Trophoblast cell (in vitro differentiated cells and primary cell): ENCODE measurements at places on chromosomes 3 and 15.

- H3K4me3 ChIP-seq, result no peak overlapping the region
- no peaks in the 10 kb centered on the region for H3K4me1 ChIP-seq
- H3K27me3 ChIP-seq, result no peaks in the 10 kb centered on the region
- no peaks in the 10 kb centered on the region for H3K36me3 ChIP-seq
- H3K27ac ChIP-seq, result no peak overlapping the region
Observed at GRCh38 chr3:10348404-10348721, 27.5 kb upstream of the SEC13 start.

GRCh38 chr3:174220775-174221554 lies 638.2 kb upstream of the NAALADL2 start:
- H3K27me3 ChIP-seq, result no peaks in the 10 kb centered on the region
- H3K36me3 ChIP-seq, result no peaks in the 10 kb centered on the region
- H3K4me3 ChIP-seq, result no peak overlapping the region
- no peaks in the 10 kb centered on the region for H3K4me1 ChIP-seq
- no peak overlapping the region for H3K27ac ChIP-seq
- DNase-seq, result no peak

GRCh38 chr3:167913219-167913835 lies 177.8 kb downstream of the SERPINI1 start:
- H3K4me1 ChIP-seq, result no peaks in the 10 kb centered on the region
- no peak for DNase-seq
- no peaks in the 10 kb centered on the region for H3K27me3 ChIP-seq
- H3K4me3 ChIP-seq, result no peak overlapping the region
- no peak overlapping the region for H3K27ac ChIP-seq

DNA sequence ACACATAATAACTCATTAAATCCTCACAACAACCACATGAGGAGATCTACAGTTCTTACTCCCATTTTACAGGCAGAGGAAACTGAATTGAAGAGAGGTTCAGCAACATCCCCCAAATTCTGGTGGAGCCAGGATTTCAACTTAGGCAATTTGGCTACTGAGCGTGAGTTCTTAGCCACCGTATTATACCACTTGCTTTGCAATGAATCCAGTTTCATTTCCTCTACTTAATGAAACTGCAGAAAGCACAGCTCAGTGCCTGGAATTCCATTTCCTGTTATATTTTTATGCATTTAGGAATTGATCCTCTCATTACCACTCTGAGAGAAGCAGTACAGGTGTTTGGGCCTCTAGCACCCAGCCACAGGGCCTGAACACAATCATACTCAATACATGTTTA lies 4.3 kb downstream of the ZNF860 start:
- no peak overlapping the region for H3K27ac ChIP-seq
- no peak for DNase-seq
- H3K4me1 ChIP-seq, result peaks cover 3% of the 10 kb centered on the region
- H3K27me3 ChIP-seq, result no peaks in the 10 kb centered on the region
- H3K4me3 ChIP-seq, result no peak overlapping the region

- DNase-seq, result no peak
- H3K36me3 ChIP-seq, result no peaks in the 10 kb centered on the region
- H3K27me3 ChIP-seq, result no peaks in the 10 kb centered on the region
Observed at GRCh38 chr3:3860235-3860634, 61.0 kb downstream of the LRRN1 start.

DNA sequence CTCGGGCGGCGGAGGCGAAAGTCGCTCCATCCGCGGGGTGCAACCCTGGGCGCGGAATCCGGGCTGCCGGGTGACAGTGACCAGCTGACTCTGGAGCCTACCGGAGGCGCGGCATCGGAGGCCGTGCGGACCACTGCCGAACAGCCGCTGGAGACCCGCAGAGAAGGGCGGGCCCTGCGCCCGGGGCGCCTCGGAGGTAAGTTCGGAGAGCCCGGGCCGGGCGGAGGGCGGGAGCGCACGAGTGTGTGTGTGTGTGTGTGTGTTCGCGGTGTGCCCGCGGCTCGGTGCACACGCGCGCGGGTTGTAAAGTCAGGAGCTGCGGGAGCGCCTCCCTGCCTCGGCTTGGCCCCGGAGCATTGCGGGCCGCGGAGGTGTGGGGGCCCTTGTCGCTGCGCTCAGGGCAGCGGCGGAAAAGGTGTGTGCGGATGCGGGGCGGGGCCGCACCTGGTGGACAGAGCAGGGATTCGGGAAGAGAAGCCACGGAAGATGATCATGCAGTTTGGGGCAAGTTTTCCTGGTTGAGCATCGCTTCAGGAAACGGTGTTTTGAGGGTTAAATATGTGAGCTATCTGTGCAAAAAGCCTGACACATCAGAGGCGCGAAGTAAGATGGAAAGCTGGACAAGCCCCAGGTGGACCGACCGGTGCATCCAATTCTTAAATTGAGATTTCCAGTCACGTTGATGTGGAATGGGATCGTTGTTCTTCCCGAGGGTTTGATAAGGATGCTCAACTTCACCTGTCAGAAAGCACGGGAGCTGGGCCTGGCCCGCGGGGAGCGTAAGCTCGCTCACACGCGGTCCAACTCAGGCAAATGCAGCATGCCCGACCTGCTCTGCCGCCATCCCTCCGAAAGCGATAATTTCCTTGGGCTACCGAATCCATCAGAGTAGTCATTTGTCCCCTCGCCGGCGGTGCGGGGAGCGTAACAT lies 474 bp downstream of the MINAR1 start:
- DNase-seq, result peak; percentile 27
- peaks cover 15% of the 10 kb centered on the region for H3K27me3 ChIP-seq
- H3K27ac ChIP-seq, result no peak overlapping the region

DNA sequence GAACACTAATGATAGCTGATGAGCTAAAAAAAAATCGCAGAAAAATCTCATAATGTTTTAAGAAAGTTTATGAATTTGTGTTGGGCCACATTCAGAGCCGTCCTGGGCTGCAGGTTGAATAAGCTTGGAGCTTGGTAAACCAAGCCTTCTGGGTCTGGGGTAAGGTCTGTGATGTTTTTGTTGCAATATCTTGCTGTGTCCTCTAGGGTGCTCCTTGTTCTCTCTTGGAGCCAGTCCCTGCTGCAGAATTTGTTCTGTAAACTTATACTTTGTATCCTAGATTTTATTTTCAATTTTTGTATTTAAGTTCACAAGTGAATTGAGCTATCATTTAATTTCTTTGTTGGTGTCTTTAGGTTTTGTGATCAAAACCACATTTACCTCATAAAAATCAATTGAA lies 143.7 kb downstream of the NR1D2 start:
- DNase-seq, result peak; percentile 58
- H3K4me3 ChIP-seq, result no peak overlapping the region
- no peaks in the 10 kb centered on the region for H3K4me1 ChIP-seq
- H3K36me3 ChIP-seq, result no peaks in the 10 kb centered on the region
- no peak overlapping the region for H3K27ac ChIP-seq

DNA sequence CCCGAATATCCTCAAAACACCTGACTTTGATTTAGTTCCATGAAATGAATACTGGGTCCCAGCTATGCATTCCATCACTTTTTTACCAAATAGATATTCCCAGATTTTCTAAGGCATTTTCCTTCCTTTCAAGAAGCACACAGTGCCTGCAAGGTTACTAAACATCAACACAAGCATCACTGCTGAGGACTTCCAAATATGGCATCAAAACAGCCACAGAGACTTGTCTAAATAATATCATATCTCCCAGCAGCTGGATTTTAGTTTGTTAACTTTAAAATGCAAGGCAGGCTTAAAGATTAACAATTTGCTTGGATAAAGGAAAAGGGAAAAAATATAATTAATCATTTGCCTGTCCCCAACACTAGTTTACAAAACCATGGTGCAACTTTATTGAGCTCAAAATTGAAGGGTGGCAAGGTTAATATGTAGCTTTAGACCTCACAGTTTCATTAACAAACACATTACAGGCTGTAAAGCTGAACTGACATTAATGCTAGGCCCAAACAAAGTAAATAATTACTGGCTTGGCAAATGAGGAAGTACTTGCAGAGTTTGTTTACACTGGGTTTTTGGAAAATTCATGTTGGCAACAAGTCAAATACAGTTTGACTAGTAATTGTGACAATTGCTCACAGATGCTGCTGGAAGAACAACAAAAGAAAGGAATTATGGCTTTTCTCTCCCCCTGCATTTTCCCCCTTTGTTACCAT lies 401.7 kb upstream of the CDIN1 start:
- H3K36me3 ChIP-seq, result no peaks in the 10 kb centered on the region
- no peak for DNase-seq
- H3K27ac ChIP-seq, result no peak overlapping the region
- no peak overlapping the region for H3K4me3 ChIP-seq
- H3K27me3 ChIP-seq, result no peaks in the 10 kb centered on the region
- H3K4me1 ChIP-seq, result no peaks in the 10 kb centered on the region

- no peaks in the 10 kb centered on the region for H3K36me3 ChIP-seq
- no peaks in the 10 kb centered on the region for H3K27me3 ChIP-seq
- no peaks in the 10 kb centered on the region for H3K4me1 ChIP-seq
- peak; percentile 48 for DNase-seq
- H3K4me3 ChIP-seq, result peak overlapping the region; percentile 73
- peak overlapping the region; percentile 87 for H3K27ac ChIP-seq
Observed at GRCh38 chr3:157174290-157174648, 14.3 kb upstream of the CCNL1 start.

DNA sequence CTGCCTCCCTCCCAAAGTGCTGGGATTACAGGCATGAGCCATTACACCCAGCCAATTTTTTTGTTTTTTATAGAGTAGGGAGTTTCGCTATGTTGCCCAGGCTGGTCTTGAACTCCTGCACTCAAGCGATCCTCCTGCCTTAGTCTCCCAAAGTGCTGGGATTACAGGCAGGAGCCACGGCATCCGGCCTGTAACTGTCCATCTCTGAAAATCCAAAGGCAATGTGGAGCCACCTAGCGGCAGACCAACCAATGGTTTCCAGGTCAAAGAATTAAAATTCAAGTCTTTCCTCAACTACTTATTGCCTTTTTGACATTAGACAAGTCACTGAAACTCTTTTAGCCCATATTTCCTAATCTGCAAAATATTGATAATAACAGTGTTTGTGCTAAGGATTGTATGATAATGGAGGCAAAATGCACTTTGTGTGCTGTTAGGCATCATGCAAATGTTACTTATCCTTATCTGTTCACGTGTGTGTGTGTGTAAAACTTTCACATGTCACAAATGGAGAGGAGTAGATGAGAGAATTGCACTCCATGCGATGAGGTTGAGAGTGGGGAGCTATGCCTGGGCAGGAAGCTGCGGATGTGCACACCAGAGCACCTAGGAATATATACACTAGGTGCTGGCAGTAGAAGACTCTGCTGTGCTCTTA lies 48.7 kb downstream of the COL8A1 start:
- no peak overlapping the region for H3K4me3 ChIP-seq
- H3K4me1 ChIP-seq, result no peaks in the 10 kb centered on the region
- H3K27ac ChIP-seq, result no peak overlapping the region
- no peaks in the 10 kb centered on the region for H3K36me3 ChIP-seq

- no peaks in the 10 kb centered on the region for H3K27me3 ChIP-seq
- H3K27ac ChIP-seq, result no peak overlapping the region
- peak overlapping the region; percentile 2 for H3K4me3 ChIP-seq
Observed at GRCh38 chr3:52520716-52521487, 12.8 kb downstream of the NT5DC2 start.

DNA sequence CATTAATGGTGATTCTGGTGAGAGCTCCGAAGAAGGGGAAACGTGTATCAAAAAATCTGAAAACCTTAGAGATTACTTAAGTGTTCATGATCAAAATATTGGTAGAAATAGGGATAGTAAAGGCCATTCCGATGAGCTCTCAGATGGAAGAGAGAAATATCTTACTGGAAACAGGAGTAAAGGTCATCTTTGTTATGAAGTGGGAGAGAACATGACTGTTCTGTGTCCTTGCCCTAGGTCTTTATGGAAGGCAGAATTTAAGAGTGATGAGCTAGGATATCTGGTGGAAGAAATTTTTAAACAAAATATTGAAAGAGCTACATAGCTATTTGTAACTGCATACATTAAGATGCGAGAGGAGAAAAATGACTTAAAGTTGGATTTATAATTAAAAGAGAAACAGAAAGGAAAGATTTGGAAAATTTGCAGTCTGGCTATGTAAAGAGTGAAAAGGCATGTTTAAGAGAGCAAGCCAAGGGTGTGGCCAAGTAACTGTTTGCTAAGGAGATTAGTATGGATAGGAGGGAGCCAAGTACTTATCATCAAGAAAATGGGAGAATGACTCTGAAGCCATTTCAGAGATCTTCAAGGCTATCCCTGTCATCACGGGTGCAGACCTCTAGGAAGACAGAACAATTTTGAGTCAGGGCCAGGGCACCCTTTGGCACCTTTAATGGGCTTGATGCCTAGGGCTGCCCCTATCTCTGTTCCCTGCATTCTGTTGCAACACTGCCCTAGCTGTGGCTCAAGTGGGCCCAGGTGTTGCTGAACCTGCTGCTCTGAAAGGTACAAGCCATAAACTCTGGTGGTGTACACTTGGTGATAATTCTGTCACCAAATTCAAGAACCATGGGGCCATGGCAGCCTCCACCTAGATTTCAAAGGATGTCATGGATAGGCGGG lies 27.3 kb downstream of the SLMAP start:
- DNase-seq, result peak; percentile 28
- no peak overlapping the region for H3K4me3 ChIP-seq
- H3K4me1 ChIP-seq, result no peaks in the 10 kb centered on the region
- H3K27me3 ChIP-seq, result no peaks in the 10 kb centered on the region
- no peaks in the 10 kb centered on the region for H3K36me3 ChIP-seq

DNA sequence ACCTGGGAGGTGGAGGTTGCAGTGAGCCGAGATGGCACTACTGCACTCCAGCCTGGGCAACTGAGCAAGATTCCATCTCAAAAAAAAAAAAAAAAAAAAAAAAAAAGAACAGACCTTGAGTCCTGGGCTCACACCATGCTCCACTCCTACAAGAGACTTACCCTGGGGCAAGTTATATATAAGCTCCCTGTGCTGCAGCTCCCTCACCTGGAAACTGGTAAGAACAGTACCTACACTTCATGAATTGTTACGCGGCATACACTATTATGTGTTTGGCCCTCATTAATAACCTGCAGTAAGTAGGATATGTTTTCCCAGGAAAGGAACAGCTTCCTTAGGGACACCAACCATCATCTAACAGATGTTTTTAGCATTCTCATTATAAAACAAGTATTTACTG lies 119.6 kb downstream of the FMN1 start:
- no peaks in the 10 kb centered on the region for H3K27me3 ChIP-seq
- no peaks in the 10 kb centered on the region for H3K36me3 ChIP-seq
- no peak overlapping the region for H3K4me3 ChIP-seq
- H3K4me1 ChIP-seq, result no peaks in the 10 kb centered on the region

- H3K4me1 ChIP-seq, result peaks cover 32% of the 10 kb centered on the region
- peak; percentile 70 for DNase-seq
- no peaks in the 10 kb centered on the region for H3K27me3 ChIP-seq
- H3K4me3 ChIP-seq, result no peak overlapping the region
Observed at GRCh38 chr3:119357190-119357589, 63.0 kb downstream of the ARHGAP31 start.

- H3K4me3 ChIP-seq, result no peak overlapping the region
- H3K4me1 ChIP-seq, result no peaks in the 10 kb centered on the region
- no peak overlapping the region for H3K27ac ChIP-seq
- no peaks in the 10 kb centered on the region for H3K36me3 ChIP-seq
- no peak for DNase-seq
Observed at GRCh38 chr3:85007195-85008094, 48.7 kb downstream of the CADM2 start.
